ENCODE measurements at places on chromosomes 13 and 19.

- DNase-seq: no peak
Observed at GRCh38 chr19:50838239-50838638, 4.9 kb upstream of the KLK15 start.

- peak; percentile 63 for DNase-seq
Observed at GRCh38 chr13:37443538-37443937, 155.0 kb downstream of the POSTN start.

DNA sequence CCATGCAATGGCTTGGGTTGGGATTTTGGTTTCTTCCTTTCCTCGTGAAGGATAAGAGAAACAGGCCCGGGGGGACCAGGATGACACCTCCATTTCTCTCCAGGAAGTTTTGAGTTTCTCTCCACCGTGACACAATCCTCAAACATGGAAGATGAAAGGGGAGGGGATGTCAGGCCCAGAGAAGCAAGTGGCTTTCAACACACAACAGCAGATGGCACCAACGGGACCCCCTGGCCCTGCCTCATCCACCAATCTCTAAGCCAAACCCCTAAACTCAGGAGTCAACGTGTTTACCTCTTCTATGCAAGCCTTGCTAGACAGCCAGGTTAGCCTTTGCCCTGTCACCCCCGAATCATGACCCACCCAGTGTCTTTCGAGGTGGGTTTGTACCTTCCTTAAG lies 24.1 kb downstream of the SPC24 start:
- no peak for DNase-seq

- no peak for DNase-seq
Observed at GRCh38 chr19:7801020-7801570, 28.9 kb upstream of the EVI5L start.

DNA sequence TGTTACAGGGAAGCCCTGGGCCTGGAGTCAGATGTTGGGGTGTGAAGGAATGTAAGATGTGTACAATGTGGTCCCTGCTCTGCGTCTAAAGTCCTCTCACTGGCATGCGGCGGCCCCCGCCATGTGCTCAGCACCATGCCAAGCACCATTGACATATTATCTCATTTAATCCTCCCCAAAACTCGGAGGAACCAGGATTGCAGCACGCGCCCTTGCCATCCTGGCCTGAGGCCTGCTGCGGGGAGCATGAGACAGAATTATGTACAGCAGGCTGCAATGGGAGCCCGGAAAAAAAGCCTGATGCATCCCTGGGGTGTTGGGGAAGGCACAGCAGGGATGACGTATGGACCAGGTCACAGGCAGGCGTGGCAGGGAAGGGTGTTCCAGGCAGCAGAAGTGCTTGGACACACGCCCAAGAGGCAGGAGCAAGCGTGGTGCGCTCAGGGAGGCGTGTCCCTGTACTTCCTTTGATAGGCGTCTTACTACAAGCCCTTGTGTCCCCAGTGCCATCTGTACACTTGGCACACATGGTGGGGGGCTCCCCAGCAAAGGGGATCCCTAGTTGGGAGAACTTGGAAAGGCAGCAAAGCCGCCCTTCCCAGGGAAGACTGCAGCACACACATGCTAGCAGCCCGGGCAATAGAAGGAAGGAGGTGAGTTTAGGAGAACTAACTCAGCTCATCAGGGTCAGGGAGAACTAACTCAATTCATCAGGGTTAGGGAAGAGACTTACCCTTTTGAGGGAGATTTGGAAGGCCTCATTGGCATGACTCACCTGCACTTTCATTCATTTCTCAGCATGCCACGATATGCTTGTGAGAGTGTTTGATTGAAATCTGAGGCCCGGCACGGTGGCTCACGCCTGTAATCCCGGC lies 3.4 kb downstream of the EVI5L start:
- peak; percentile 33 for DNase-seq

GRCh38 chr13:45055198-45055901 lies 65.0 kb upstream of the GTF2F2 start:
- DNase-seq: peak; percentile 80

GRCh38 chr13:104847922-104848321 lies 1687.5 kb downstream of the EFNB2 start:
- DNase-seq: no peak

- DNase-seq: no peak
Observed at GRCh38 chr19:10126213-10126639, 6.5 kb upstream of the EIF3G start.

DNA sequence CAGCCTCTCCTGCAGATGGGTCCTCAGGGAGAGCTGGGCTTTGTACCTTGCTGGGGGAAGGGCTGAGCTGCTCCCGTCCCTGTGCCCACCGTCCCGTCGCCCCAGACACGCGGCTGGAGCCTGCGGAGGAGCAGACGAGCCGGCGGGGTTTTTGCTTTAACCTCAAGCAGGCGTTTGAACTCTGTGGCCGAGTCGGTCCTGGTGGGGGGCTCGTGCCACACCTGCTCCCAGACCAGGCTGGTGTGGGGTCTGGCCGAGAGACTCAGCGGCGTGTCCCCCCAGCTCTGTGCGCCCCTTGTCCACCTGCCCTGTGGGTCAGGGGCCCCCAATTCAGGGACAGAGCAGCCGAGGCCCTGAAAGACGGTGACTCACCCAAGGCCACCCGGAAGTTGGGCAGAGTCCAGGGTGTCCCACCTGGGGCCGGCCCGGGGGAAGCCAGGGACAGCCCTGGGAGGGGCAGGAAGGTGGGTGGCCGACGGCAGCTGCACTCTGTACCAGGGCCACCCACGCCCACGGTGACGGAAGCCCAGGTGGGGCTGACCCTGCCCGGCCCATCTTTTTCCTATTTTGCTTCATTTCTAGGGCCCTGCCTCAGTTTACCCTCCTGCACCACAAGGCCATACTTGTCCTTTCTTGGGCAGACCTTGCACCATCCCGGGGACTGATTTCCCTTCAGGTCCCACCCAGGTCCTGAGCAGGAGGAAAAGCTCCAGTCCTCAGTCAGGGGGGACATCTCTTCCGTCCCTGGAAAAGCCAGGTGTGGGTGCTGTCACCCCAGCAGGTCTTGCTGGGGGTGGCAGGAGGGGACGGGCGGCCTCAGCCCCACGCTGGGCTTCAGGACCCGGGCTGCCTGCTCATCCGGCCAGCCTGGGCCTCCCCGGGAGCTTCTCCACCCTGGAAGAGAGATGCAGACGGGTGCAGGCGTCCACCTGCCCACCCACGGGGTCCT lies 5.3 kb downstream of the EFNA2 start:
- no peak for DNase-seq

DNA sequence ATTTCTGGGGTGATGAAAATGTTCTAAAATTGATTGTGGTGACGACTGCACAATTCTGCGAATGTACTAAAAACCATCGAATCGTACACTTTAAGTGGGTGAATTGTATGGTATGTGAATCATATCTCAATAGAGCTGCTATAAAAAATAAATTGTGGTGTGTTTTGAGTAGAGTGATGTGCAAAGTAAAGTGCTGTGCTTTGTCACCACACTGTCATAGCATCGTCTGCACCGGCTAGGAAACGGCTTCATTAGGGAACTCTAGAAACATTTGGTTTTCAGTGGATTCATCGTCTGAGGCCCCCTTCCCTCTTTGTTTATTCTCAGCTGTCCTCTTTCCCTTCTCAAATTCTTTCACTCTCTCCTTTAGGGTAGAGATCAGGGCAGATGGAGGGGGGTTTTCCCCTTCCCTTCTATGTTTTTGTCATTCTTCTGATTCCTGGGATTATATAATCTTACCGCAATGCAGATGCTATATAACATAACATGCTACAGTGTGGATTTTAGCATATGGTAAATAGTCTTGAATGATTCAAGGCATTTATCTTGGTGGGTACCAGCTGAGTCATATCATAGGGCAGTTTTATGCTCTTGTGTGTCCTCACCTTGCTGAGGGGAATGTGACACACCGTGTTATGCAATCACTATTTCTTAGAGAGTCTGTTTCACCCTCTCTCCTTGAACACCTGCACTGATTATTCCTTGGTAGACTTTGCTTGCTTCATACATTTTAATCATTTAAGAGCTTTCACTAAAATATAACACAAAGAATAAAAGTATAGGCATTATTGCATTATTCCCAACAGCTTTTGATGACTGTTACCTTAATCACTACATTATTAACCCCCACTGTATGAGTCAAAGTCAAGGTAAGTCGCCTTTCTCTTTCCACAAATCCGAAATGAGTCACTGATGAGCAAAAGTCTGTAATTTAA lies 239.4 kb downstream of the DCLK1 start:
- no peak for DNase-seq

- DNase-seq: no peak
Observed at GRCh38 chr13:30607908-30608307, 9.8 kb upstream of the USPL1 start.

- DNase-seq: no peak
Observed at GRCh38 chr19:39401070-39401548, 5.5 kb upstream of the ZFP36 start.

DNA sequence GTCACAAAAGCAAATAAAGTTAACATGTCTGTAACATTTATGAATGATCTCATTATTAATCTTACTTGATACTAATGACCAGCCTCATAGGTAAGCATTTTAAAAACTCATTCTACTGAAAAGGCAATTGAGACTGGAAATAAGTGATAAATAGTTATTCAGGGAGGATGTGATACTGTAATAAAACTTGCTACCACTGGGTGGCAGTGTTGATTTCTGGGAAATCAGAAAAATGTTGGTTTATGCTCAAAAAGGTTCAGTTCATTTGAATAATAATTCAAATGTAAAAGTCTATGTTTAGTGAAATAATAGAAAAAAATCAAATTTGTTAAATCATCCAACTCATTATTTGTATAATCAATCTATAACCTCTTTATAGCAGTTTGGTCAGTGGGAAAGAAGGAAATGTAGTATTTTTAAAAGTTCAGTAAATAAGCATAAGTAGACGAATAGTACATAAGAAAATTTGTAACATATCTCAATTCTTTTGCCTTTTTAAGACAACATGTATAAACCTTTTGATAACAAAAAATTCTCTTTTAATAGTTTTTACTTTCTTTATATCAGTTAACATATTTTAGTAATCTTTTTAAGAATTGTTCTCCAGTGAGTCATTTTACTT lies 9.6 kb downstream of the ABHD13 start:
- peak; percentile 21 for DNase-seq

GRCh38 chr19:30214651-30215051 lies 157.5 kb upstream of the ZNF536 start:
- no peak for DNase-seq

- no peak for DNase-seq
Observed at GRCh38 chr19:14058182-14059092, 3.4 kb downstream of the PALM3 start.

GRCh38 chr13:47708386-47708785 lies 292.7 kb downstream of the SUCLA2 start:
- no peak for DNase-seq

DNA sequence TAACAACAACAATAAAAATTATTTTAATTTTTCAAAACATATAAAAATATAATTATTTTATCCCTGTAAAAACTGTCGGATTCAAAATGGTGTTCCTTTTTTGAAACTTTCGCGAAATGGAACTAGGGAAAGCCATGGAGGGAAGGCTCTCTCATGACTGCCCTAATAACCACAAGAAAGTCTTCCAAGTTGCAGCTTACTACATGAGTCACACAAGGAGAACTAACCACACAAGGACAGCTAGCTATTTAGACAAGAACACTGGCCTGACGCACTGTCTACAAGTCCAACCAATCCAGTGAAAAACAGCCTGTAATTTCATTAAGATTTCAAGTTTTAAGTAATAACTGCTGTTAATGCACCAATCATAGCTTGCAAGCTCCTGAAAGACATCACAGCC lies 319.2 kb upstream of the PCDH9 start:
- peak; percentile 66 for DNase-seq

All from fibroblast of gingiva (primary cell).